ENCODE measurements at places on chromosomes 7 and 10.
A peak's percentile ranks its signal among the peaks of the same experiment; 100 is the strongest.

DNA sequence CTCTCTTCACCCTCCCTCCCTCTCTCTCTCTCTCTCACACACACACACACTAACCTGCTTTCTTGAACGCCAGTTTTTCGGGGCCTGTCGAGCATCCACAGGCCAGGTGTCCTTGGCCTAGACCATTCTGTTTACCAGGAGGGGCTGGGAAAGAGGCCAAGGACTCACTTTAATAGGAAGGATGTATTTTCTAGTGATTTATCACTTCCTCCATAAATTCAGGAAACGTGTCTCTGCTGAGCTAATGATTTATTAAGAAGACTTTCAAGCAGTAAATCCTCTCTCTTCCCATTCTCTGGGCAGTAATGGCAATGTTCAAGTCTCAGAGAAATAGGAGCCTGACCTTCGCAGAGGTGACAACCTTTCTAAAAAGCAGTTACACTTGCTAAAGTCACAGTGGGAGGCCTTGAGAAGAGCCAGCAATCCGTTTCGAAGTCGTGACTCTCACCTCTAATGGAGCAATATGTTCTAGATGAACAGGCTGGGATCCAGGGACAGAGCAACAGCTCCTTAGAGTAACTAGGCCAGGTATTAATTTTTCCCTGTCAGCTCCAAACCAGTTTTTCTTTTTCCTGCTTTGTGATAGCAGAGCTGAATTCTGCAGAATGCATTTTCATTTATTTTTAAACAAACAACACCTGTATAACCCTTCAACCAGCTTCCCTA is 1357.5 kb upstream of the SORCS1 start:
- no peak for DNase-seq

DNA sequence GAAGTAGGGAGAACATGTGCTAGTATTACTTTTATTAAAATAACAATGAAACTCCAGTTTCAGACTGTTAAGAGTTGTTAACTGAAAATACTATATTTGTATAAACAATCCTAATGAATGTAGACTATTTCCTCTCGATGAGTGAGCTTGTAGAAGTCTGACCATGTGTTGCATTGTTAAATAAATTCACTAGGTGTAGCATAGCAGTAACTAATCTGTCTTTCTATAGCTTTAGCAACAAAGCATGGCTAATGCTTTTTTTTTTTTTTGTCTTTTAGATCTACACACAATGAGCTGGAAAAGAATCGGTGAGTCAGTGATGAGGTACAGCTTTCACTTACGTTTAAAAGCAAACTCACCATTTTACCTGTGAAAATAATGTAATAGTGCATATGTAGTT is 37.1 kb downstream of the MXI1 start:
- DNase-seq, result peak; percentile 21

GRCh38 chr10:59252491-59252890 is 76.0 kb downstream of the PHYHIPL start:
- DNase-seq, result no peak

GRCh38 chr10:102644646-102645387 is 538 bp downstream of the TRIM8 start:
- DNase-seq, result no peak

GRCh38 chr10:26222563-26222962 is 6.0 kb downstream of the GAD2 start:
- no peak for DNase-seq

DNA sequence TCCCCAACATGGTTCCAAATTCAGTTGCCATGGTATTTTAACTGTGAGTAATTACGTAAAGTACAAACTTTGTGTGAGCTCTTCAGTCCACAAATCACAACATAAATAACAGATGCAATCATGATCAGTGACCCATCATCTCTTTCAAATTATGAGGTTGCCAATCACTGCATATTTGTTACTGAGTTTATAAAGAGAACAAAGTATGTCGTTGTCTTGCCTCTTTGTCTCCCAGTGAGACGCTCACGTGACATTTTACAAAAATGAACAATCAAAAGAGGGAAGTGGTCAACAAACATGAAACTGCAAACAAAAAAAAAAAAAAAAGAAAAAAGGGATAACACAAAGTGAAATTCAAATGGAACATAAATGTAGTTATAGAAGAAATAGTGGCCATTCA is 122.7 kb upstream of the PDSS1 start:
- DNase-seq, result no peak

- no peak for DNase-seq
These were observed 8.9 kb downstream of the FOXI2 start for GRCh38 chr10:127745861-127746260.

DNA sequence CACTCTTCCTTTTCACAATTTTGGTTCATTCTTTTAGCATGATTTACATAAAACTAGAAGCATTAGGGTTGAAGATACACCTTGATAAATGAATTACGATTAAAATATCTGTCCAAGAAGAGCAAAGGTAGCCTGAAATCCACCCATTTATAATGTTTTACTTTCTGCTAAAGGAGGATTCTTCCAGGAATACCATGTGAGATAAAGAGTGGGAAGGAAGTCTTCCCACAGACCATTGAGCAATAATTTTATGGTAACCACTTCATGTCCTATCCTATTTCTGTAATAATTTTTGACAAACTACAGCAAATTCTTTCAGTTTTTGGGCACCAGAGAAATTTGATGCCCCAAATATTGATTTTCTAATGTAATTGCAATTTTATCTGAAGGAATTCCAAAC is 150.6 kb upstream of the STEAP4 start:
- DNase-seq, result no peak

- DNase-seq, result no peak
These were observed 12.7 kb upstream of the NRP1 start for GRCh38 chr10:33347211-33347610.

DNA sequence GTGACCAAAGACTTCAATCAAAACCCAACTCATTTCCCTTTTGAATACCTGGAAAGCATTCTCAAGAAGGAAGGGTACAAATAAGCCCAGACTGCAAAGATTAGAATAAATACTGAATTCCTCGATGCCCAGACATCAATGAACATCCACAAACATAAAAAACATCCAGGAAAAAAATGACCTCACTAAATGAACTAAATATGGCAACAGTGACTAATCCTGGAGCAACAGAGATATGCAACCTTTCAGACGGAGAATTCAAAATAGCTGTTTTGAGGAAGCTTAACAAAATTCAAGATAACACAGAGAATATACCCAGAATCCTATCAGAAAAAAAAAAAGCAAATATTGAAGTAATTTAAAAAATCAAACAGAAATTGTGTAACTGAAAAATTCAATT is 43.2 kb downstream of the PCLO start:
- DNase-seq, result no peak

GRCh38 chr10:15035385-15036301 is 8.1 kb upstream of the OLAH start:
- DNase-seq, result peak; percentile 7

- DNase-seq, result no peak
These were observed 43.7 kb upstream of the DGKI start for GRCh38 chr7:137890449-137890921.

- DNase-seq, result no peak
These were observed 7.4 kb upstream of the TSPAN33 start for GRCh38 chr7:129136887-129137642.

- DNase-seq, result peak; percentile 56
These were observed 70.8 kb upstream of the UCN3 start for GRCh38 chr10:5293691-5294550.

DNA sequence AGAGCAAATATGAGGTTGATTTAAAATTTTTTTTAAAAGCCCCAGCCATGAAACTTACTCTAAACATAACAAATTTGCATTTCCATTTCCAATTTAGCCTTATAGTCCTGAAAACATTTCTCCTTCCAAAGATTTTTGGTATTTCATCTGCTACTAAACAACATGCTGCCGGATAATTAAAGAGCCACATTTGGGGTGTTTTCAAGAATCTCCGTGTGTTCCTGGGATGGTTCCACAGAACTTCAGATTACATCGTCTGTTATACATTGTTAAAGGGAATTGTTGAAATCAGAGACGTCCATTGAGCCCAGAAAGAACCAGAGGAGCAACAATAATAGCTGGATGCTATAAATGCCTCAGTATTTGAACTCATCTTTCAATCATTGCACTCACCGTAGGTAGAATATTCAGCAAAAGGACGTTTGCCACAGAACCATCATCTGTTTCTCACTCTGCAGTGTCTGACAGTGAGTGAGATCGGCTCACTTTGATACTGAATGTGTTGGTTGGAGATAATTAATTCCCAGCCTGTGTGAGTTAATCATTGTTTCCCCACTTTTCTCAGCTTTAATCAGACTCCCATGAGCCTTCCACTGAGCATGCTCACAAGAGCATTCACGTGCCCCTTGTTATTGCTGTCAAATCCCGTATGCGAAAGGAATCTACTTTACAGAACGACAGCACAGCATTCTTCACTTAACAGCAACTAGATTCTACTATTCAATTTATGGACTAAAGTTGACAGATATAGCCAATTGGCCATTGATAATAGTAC is 128.4 kb upstream of the PALS2 start:
- no peak for DNase-seq

GRCh38 chr7:103636153-103636552 is 190.1 kb upstream of the SLC26A5 start:
- no peak for DNase-seq

DNA sequence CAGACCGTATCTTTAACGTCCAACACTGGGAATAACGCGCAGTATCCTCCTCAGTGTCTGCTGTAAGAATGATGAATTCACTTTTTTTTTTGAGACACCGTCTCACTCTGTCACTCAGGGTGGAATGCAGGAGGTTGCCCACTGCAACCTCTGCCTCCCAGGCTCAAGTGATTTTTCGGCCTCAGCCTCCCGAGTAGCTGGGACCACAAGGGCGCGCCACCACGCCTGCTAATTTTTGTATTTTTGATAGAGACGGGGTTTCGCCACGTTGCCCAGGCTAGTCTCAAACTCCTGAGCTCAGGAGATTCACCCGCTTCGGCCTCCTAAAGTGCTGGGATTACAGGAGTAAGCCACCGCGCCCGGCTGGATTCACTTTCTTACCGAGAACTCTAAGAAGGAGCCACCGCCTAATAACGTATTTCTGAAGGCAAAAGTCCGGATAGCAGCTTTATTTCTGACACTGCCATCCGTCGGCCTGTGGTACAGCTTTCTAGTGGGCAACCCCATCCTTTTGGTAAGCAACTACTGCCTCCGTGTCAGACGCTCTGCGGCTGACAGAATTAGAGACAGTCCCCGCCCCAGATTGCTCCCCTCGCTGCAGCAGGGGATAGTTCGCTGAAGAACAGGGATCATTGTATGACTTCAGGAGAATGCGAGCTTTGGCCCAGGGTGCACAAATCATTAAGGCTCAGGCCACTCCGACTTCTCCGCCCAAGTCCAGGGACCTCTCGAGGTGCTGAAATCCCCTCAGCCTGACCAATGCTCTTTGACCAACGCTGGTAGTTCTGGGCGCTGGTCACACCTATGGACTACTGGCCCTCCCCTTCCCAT is 662 bp downstream of the POLR3A start:
- DNase-seq, result peak; percentile 30

GRCh38 chr7:96235281-96235680 is 86.6 kb downstream of the SLC25A13 start:
- no peak for DNase-seq

DNA sequence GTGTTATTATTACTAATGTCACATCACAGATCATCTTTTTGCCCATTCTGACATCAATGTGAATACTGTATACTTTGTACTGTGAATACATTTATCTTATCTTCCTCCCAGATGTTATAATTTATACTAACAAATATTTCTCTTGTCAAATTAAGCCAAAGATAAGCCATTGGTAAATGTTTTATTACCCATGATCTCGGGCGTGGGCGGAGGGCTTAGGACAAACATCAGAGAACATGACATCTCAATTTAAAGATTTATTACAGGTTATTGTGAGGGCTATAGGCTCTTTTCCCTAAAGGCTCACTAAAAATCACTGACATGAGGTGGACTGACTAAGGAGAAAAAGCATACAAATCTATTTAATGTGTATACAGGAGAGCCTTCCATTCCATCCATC is 58.2 kb upstream of the DGKB start:
- DNase-seq, result no peak

GRCh38 chr7:73560109-73560835 is 2.8 kb upstream of the BCL7B start:
- DNase-seq, result peak; percentile 65

GRCh38 chr10:126909147-126909546 is 3.9 kb downstream of the DOCK1 start:
- no peak for DNase-seq

GRCh38 chr7:34655384-34655783 is 2.6 kb upstream of the NPSR1 start:
- DNase-seq, result no peak

DNA sequence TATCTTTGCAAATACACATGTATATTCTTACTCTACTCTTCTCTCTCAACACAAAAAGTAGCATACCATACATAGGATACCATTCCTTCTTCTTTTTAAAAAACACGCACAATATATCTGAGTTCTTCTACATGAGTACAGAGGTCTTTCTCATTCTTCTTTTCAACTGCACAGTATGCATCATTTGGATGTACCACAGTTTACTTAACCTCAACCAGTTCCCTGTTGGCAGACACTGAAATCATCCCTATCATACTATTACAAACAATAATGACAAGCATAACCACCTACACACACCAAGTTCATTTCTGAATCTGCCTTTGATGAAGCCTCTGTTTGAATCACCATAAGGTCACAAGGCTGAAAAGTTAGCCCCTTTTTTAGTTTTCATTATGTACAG is 25.7 kb upstream of the GGCT start:
- DNase-seq, result no peak

DNA sequence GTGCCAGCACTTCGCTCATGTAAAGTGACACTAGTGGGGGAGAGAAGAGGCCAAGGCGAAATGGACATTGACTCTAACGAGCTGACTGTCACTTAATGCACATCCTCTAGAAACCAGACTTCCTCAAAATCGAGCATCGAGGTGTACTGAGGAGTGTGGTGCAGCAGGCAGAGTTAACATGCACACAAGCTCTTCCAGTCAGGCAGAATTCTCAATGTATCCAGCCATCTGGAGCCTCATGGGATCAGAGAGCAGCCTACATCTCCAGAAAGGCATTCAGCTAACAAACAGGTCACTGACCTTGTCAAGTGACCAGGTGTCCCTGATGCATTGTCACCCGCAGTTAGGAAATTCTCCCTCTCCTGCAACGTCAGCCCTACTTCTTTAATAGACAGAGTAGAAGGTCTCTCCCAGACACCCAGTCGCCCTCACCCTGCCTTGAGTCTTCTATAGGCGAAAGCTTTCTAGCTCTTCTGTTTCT is 259.8 kb upstream of the AOAH start:
- DNase-seq, result no peak

DNA sequence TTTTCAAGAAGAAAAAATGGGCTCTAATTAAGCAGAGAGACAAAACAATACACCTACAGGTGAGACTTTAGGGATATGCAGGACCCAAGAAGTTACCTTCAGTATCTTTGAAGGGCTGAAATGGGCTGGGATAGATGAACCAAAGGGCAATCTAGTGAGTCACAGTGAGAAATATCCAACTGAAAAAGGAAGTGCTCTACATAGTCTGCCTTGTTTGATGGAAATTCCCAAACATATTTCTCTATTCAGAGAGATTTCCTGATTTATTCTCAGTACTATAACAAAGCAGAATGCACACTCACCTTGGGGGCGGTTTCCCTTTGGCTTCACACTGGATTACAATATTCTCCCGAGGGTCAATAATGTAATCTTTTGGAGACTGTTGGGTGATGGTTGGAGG is 104.1 kb upstream of the LAMB4 start:
- DNase-seq, result peak; percentile 53

- no peak for DNase-seq
These were observed 68.0 kb downstream of the SEPTIN14 start for GRCh38 chr7:55794527-55794926.

All from kidney capillary endothelial cell (primary cell).